Activated CD8-positive, alpha-beta memory T cell treated with anti-CD3 and anti-CD28 coated beads for 4 hours (primary cell): ENCODE measurements at places on chromosomes 16 and 17.

DNA sequence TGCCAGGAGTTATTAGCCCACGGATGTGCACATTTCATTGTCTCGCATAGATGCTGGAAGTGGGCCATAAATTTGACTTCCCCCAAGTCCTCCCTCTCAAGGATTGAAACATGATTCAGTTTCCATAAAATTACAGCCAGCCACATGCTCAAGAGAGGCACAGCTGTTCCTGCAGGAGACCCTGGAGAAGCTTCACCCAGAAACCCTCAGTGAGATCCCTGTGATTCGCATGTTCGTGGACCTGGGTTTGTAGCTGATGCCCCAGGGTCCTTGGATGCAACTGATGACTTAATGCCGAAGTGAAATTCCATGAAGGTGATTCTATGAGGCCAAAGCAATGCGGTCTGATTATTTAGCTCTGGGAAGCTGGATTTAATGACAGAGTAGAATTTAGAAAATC is 24.7 kb upstream of the AQP8 start:
- no peak for DNase-seq

GRCh38 chr17:68461122-68461539 is 3.8 kb upstream of the WIPI1 start:
- no peak for DNase-seq

GRCh38 chr17:4941319-4941610 is 1.2 kb downstream of the RNF167 start:
- no peak for DNase-seq

DNA sequence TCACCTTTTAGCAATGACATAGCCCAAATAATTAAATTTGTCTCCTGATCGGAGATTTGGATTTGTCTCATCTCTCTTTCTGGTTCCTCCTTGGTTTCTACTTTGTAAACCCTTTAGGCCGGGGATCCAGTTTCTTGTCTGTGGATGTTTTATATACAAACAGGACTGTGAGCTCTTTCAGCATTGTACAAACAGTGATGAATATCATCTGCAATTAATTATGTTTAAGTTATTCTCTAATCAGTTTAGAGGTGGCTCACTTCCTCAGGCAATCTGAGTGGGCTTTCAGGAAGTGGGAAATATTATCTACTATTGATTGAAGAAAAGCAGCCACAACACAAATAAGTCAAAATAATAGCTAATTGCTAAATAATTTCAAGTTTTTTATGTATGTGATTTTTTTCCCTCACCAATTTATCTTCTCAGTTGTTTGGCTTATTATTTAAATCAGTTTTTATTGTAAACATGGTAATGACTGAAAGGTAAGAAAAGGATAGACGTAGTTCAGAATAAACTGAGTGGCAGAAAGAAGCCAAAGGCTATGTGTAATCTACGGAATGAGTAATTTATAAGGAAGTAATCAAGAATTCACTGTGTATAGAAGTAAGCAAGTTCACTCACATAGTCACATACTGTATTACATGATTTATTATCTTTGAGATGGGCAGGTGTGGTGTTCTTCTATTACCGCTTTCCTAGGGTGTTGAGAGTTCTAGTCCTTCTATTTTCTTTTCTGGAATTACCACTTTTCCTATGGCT is 3.4 kb upstream of the ABCC11 start:
- no peak for DNase-seq

GRCh38 chr17:70171159-70171558 is 1.8 kb downstream of the KCNJ2 start:
- DNase-seq: no peak

DNA sequence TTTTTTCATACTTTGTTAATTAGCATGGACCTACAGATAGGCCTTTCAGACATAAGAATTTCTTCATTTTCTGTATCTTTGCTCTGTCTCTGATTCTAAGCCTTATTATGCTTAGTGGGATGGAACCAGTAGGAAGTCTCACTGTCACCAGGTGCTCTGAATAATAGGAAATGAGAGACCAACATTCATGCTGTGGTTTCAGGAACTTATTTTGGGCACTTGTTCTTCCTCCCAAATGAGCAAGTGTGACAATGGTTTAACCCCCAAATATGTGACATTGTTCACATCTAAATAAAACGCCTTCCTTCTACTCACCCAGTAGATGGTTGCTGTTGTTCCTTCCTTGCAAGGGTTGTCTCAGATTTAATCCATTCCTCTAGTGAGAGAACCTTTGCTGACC is 100.2 kb downstream of the SYCE1L start:
- no peak for DNase-seq

- DNase-seq: no peak
Measured at GRCh38 chr17:64573214-64573613, 66.4 kb downstream of the CEP95 start.

DNA sequence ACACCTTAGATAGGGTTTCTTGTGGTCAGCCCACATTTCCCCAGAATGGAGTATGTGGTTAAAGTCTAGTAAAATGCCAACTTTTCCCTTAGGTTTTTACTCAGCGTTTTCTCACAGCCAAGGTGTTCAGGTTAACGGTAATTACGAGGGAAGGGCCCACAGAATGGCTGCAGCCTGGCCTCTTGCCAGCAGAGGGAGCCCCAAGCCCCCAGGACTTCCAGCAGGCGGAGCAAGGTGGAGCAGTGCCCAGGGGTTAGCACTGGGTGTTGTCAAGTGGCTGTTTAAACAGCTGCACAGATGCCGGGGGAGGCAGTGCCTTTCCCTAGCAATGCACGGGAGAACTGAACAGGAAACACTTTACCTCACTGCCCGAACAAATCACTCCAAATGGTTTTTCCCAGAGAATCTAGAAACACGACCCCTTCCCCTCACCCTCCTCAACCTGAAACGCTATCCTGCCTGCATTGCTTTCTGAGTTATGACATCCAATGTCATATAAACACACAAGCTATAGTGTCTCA is 6.6 kb downstream of the PHB1 start:
- DNase-seq: peak; percentile 68

GRCh38 chr17:56545930-56546329 is 47.6 kb upstream of the NOG start:
- no peak for DNase-seq

- DNase-seq: no peak
Measured at GRCh38 chr16:52592778-52593177, 45.8 kb upstream of the TOX3 start.

DNA sequence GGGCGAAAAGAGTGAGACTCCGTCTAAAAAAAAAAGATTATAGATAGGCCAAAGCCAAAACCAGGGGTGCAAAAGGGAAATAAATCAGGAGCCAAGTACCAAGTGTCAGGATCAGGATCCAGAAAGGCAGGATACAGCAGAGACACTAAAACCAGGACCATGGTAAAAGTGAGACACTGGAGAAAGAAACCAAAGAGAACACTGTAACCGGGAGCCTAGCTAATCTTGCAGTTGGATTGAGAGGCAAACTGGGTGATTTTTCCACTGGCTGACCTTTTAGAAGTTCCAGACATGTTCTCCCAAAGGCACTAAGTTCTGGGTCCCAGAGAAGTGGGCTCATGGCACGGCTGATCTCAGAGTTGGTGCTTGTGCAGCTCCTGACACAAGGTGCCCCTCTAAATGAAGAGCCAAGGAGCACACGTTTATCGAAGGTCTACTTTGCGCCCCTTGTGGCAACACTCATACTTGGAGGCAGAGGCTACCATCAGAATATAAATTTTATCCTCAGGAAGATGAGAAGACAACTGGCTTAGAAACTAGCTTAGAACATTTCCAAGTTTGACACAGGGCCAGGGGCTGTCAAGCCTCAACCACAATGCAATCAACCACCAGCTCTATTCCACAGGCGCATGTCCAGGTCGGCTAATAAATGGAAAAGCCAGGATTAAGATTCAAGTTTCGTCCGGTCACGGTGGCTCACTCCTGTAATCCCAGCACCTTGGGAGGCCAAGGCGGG is 27.5 kb upstream of the HELZ start:
- no peak for DNase-seq

DNA sequence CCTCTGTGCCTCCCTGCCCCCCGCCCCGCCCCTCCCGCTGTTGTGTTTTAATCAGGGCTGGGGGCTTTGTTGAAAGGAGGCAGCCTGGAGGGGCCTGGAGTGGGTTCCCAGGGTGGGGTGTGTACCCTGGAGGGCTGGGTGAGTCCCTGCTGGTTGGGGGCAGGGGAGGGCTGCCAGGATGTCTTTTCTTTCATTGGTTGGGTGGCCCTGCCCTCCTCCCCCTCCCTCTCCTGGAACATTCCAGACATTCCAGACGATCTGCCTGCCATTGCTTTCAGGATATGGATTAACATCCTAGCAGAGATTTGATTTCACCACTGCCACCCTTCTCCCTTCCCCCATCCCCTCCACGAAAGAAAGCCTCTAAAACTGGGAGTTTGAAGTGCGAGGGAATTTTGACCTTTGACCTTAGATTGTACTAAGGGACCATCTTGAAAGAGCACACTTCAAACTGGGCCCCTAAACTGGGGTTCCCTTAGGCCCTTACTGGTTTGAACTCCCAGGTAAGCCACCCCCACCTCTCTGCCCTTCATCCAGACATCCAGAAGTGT is 25.3 kb downstream of the IGF2BP1 start:
- no peak for DNase-seq

GRCh38 chr16:24344784-24345183 is 88.6 kb downstream of the CACNG3 start:
- no peak for DNase-seq

- DNase-seq: no peak
Measured at GRCh38 chr16:73086108-73086507, 38.2 kb upstream of the ZFHX3 start.

DNA sequence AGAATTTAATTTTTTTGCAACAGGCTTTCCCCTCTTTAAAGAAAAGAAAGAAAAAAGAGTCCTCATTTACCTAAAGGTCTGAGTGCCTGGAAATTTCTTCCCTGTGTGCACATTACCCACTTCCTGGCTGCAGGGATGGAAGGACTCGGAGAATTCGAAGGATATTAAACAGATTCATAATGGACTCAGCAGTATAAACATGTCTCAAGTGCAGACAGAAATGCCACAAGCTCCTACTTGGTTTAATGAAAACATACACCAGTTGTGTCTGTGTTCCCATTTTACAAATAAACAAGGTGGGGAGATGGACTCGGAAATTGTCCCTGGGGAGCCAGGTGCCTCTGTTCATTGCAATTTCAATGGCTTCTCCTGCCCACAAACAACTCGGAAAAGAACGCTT is 47.2 kb downstream of the MEOX1 start:
- no peak for DNase-seq

DNA sequence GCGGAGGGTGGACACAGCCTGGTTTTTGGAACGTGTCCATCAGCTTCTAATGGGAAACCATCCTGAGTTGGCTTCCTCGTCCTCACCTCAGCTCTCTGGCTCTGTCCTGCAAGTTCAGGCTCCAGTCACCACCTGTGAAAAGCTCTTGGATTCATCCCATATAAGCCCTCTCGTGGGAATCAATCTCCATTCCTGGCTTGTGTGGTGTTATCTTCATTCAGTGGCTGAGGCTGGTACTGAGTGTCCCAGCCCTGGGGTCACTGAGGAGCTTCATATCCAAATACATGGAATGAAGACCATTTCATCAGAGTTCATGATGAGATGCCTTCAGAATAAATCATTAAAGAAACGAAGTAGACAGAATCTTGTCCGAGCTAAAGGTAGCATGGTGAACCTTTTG is 189.2 kb downstream of the RBFOX1 start:
- DNase-seq: no peak

- DNase-seq: no peak
Measured at GRCh38 chr16:709566-710499, 4.2 kb upstream of the FBXL16 start.

GRCh38 chr16:4172070-4172469 is 55.8 kb upstream of the ADCY9 start:
- DNase-seq: no peak

GRCh38 chr16:84284154-84284722 is 10.4 kb upstream of the WFDC1 start:
- DNase-seq: no peak

- no peak for DNase-seq
Measured at GRCh38 chr17:27315322-27315721, 21.4 kb downstream of the WSB1 start.

DNA sequence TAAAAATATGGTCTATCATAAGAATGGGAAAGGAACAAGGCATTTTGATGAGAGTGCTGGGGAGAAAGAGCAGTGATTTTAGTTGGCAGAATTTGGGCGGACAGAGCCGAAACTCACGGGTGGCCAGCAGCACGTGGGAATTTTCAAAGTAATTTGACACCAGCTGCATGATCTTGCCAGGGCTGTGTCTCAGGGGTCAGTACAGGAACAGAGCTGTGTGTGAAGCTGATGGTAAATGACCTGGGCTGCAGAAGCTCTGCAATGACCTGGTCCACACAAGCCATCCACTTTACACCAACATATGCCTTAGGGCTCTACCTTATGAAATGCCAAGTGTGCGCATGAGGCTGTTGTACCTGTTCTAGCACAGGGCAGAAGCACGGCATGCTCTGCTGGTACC is 112.0 kb downstream of the ZFHX3 start:
- no peak for DNase-seq

- DNase-seq: no peak
Measured at GRCh38 chr16:82242201-82242600, 72.2 kb upstream of the MPHOSPH6 start.

DNA sequence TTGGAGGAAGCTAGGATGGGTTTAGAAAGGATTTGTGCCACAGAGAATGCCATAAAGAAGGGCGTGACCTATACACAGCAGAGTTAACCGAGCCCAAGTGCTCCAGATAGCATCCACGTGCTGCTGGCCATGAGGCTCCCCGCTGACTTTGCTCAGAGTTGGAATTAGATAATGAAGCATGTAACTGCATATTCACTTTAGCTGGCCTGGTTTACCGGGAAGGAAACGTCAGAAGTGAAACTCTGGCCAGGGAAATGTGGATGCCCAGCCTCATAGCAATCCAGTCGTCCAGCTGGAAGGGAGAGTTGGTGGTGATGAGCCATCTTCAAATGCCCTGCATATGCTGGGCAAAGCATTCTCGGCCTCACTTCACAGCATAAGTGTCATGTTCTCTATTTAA is 6.1 kb downstream of the KRT35 start:
- no peak for DNase-seq

DNA sequence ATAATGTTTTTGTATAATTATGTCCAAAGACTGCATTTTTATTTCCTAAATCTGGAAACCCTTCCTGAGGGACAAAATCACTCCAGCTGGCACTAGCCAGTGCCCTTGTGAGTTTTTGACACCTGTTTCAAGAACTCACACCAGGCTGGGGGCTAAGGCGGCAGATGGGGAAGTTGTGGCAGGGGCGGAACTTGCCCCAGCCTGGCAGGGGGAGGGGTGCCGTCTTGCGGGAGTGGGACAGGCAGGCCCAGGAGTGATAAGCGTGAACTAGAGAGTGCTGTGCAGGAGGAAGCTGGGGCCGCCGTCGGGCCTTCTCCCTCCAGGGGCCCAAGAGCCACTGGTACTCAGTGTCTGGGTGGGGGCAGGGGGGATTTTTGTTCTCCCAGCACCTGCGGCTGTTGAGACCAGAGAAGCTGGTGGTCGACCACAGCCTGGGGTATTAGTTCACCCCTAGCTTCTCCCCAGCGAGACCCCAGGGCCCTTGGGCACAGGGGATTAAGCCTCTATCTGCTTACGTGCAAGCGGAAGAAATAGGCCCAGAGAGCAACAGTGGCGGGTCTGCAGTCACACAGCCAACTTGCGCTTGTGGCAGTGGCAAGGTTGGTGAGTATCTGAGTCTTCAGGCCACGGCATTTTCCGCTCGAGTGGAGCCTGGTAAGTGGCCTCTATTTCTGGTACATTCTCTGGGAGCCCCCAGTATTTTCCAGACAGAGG is 40.2 kb upstream of the PLCG2 start:
- no peak for DNase-seq

- no peak for DNase-seq
Measured at GRCh38 chr17:77644181-77645071, 314.1 kb upstream of the TNRC6C start.

- DNase-seq: no peak
Measured at GRCh38 chr17:78613416-78613815, 36.2 kb upstream of the DNAH17 start.
